ENCODE measurements at places on chromosomes 11 and 22.

- DNase-seq, result no peak
Measured at GRCh38 chr22:33104147-33104854, 46.1 kb upstream of the SYN3 start.

DNA sequence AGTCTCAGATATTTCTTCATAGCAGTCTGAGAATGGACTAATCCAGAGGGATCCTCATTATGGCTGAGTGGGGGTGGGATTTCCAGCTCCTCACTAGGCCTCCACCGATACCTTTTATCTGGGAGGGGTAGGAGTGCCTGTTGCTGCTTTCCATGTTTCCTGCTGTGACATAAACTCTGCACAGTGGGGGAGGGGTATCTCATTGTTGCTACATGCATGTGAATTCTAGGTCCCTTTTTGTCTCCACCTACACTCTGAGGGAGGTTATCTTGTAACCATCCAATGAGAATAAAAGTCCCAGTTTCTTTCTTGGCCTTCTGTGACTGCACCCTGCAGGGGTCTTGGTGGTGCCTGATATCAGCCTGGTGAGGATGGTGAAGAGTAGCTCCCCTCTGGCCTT lies 60.5 kb downstream of the ADAMTS15 start:
- no peak for DNase-seq

DNA sequence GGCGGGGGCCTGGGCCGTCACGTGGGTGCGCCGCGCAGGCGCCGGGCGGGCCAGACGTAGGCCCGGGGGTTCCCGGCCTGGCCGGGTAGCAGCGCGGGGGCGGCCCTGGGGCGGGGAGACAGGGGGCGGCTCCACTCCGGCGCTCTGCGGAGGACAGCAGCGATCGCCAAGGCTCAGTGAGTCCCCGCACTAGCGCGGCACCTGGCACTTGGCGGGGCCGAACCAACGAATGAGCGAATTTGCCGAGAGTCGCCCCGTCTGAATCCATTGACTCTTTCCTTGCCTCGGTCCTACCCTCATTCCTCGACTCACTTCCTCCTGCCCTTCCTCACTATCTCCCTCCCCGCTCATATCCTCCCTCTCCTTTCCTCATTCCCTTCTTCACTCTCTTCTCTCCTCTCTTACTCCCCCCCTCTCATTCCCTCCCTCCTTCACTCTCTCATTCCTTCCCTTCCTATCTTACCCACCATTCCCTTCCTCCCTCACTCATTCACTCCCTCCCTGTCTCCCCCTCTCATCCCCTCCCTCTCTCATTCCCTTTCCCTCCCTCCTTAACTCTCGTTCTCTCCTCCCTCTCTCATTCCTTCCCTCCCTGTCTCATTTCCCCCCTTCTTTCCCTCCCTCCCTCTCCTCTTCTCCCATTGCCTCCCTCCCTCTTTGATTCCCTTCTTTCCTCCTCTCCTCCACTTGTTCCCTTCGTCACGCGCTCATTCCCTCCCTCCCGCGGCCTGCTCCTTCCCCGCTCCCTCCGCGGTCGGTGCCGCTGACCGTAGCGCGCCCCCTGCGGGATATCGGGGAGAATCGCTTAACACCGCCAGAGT lies 476 bp upstream of the KLHL22 start:
- peak; percentile 77 for DNase-seq

- DNase-seq, result peak; percentile 56
Measured at GRCh38 chr22:23716811-23717801, 26.3 kb downstream of the RGL4 start.

GRCh38 chr11:62018981-62019664 lies 51.7 kb upstream of the FTH1 start:
- no peak for DNase-seq

GRCh38 chr11:113637636-113638035 lies 68.5 kb downstream of the TMPRSS5 start:
- DNase-seq, result no peak

GRCh38 chr22:28594797-28595462 lies 84.7 kb downstream of the TTC28 start:
- no peak for DNase-seq

- no peak for DNase-seq
Measured at GRCh38 chr11:102623128-102623527, 2.0 kb downstream of the MMP20 start.
